Right ventricle myocardium inferior (tissue), 1 donor: ENCODE measurements at places on chromosomes 7 and 10. TPM values are rescaled to one million over a fixed set of nuclear protein-coding genes. Genes with fewer than 3 reads are reported as not detected.
A peak's percentile ranks its signal among the peaks of the same experiment; 100 is the strongest.

Gene GNAI1
- total RNA-seq: 12.4 TPM

Gene AMZ1
- 0.05 TPM for total RNA-seq

Gene PTF1A
- total RNA-seq: not detected

Gene ABLIM1
- total RNA-seq: 730 TPM

Gene SPDYE2
- total RNA-seq: not detected

Gene XRCC2
- total RNA-seq: 0.65 TPM

Gene ALOX5
- 7.3 TPM for total RNA-seq

Gene RNF32
- 0.30 TPM for total RNA-seq

Gene SPDYE8
- total RNA-seq: not detected

Gene GCK
- 1.8 TPM for total RNA-seq

Gene AKR1C8
- total RNA-seq: not detected

Gene ZRANB1
- 23.4 TPM for total RNA-seq

GRCh38 chr7:152016947-152017346 is 8.5 kb upstream of the GALNT11 start:
- DNase-seq: no peak

DNA sequence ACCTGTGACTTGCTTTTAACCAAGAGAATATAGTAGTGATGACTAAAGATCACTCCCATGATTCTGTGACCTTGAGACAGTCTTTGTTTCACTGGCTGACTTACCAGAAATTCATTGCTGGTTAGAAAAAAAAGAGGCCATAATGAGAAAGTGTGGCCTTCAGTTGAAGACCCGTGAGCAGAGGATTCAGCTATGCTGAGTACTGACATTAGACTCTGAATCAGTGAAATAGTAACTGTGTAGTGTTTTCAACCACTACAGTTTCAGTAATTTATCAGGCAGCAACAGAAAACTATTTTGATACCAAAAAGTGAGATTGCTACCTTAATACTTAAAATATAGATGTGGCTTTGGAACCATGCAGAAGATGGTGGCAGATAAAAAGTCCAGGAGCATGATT is 298.0 kb upstream of the KCND2 start:
- DNase-seq: no peak

DNA sequence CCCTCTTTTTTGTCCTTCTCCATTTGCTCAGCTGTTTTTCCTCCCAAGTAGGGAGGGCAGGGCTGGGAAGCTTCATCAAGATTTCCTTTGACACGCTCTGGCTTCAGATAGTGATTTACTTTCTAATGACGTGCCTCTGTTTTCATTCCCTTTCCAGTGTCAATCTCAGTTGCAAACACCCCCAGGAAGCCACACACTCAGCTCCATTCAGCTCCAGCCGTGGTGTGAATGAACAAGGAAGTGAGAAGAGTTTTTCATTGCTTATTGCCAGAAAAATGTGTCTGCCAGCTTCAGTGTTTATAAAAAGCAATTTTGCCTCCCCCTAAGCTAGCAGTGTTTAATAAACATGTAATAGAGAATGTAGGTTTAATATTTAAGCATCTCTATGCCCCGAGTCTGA is 108.7 kb upstream of the DPP6 start:
- DNase-seq: no peak

GRCh38 chr10:43680035-43680434 is 31.4 kb upstream of the ZNF32 start:
- no peak for DNase-seq

DNA sequence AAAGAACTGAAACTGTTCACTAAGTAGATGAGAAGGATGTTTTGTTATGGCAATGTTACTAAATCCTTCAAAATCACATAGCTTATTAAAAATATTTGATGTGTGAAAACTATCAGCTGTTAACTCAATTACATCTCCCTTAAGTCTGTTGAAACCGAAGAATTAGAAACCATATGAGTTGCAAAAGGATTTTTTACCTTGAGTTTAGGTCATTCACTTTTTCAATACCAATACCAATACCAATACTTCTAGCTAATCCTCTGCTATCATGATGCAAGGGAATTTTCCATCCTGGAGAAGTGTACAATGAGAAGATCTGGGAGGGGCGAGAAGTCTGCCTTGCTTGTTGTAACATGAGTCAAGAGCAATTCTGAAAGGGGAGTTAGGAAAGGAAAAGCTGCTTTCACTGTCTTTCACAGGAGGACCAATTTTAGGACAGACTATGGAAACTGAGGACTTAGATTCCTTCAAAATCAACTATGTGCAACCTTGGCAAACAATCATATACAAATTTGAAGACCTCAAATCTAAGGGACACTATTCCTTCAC is 199.7 kb downstream of the IMMP2L start:
- no peak for DNase-seq

DNA sequence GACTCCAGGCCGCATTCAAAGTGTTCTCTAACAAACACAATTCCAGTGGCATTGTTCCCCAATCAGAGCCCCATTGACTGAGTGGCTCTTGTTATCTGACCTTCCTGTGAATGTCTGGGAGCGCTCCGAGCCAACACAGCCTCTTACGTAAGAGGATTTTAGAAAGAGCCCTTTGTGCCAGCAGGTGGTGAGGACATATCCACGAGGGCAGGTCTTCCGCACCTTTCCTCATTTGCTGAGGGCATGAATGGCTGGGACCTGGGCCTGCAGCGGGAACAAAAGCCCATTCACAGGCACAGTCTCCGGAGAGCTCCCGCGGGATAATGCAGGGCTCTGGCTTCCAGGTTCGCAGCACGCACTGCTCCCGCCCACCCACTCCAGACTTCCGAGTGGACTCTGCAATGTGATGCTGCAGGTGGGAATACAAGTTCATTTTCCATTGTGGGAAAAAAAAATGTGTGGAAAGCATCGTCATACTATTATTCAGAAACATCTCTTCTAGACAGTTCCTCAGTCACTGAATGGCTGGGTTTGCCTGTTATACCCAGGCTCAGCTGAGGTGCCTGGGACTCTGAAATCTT is 295.0 kb upstream of the IGFBP3 start:
- no peak for DNase-seq

DNA sequence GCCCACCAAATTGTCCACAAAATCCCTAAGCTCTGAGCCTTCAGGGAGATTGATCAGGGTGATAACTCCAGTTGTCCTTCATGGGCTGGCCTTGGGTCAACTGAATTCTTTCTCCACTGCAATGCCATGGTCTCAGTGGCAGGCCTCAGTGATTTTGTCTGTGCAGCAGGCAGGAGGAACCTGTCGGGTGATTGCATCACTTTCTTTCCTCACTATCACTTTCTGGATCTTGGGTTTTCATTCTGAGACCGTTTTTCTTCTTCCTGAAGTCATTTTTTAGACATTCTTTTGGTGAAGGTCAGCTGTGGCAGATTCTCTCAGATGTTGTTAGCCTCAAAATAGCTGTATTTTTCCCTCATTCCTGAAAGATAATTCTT is 28.8 kb upstream of the LCOR start:
- no peak for DNase-seq

GRCh38 chr10:116154651-116155050 is 118.4 kb downstream of the GFRA1 start:
- no peak for DNase-seq

GRCh38 chr10:1094112-1095057 is 38.2 kb downstream of the WDR37 start:
- DNase-seq: no peak

- no peak for DNase-seq
Measured at GRCh38 chr7:120725376-120726039, 132.4 kb downstream of the TSPAN12 start.

- peak; percentile 87 for DNase-seq
Measured at GRCh38 chr10:71232089-71232998, 20.0 kb downstream of the UNC5B start.

DNA sequence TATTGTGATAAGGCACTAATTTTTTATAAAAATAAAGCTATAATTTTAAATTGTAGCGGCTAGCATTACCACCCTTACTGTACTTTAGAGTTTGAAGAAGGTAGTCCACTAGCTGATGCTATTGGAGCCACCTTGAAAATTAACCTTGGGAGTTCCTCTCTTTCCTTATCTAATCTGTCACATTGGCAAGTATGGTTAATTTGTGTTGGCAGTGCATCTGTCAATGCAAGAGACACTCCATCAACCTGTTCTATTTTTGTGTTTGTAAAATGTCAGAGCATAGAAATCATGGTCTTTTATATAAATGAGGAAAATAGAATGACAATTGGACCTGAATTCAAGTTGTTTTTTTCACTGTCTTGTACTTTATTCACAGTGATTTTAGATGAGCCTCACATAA is 20.5 kb downstream of the GLCCI1 start:
- DNase-seq: no peak

- DNase-seq: no peak
Measured at GRCh38 chr10:112959207-112959838, 9.3 kb downstream of the TCF7L2 start.

DNA sequence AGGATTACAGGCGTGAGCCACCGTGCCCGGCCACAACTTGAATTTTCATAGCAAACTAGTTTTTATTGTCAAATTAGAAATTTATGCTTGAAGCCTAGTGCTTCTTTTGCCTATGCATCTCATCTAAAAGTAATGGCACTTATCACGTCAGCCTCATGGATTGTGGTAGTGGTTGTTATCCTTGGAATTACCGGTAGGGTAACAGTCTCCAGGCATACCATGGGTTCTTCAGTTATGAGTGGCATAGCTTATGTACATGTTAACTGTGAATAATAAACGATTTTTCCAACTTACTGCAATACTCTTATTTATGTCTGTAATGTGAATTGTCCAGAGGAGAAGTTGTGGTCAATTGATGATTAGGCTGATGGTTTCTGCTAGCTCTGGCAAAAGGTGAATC is 63.1 kb downstream of the BMPR1A start:
- no peak for DNase-seq

DNA sequence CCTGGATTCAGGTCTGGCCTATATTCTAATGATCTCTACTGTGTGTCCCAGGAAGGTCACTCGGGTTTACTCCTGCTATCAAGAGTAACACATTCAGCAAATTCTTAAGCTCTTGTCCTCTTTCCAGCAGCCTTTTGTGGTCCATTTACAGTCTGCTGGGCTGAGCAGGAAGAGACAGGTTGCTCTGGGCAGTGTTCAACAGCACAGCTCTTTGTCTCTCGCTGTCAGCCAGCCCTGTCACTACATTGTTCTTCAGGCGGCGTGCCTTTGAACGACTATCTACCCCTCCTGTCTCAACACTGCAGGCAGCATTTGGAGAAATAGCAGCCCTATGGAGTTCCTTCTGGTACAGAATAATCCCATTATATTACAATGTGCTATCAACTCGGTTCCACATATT is 192.2 kb upstream of the TBX20 start:
- DNase-seq: no peak
